ENCODE measurements at places on chromosomes 7 and 10.

DNA sequence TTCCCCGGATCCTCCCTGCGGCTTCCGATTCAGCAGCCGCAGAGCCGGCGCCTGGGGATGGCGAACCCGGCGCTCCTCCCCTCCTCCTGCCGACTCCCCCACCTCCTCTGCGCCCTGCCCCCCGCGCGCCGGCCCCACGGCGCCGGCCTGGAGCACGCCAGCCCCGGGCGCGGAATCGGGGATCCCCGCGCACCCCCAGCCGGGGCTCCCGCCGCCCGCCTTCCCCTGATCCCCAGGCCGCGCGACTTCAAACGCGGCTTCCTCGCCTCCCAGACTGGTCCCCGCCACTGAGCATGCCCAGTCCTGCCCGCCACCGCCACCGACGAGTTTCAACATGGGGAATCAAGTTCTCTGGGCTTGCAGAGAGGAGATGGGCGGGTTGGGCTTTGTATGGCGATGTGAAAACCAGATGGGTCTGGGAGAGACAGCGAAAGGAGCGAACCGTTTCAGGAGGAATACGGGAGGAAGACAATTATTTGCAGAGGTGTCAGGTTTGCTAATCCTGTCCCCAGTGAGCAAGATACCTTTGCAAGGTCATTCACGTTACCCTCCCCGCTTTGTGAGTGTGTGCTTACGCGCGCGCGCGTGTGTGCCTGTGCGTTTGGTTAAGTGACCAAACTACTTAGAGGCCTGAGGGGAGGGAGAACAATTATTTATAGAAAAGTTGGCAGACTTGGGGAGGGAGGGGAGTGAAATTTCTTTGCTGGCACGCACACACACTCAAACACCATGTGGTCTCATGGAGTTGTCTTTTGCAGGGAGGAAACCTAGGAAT is at the start of gene PANK1:
PANK1 (minus strand) TSS at position 276 of the 775 bp plus-strand sequence. CDS start 351 bp downstream, outside the sequence.
- peak; percentile 80 for DNase-seq

DNA sequence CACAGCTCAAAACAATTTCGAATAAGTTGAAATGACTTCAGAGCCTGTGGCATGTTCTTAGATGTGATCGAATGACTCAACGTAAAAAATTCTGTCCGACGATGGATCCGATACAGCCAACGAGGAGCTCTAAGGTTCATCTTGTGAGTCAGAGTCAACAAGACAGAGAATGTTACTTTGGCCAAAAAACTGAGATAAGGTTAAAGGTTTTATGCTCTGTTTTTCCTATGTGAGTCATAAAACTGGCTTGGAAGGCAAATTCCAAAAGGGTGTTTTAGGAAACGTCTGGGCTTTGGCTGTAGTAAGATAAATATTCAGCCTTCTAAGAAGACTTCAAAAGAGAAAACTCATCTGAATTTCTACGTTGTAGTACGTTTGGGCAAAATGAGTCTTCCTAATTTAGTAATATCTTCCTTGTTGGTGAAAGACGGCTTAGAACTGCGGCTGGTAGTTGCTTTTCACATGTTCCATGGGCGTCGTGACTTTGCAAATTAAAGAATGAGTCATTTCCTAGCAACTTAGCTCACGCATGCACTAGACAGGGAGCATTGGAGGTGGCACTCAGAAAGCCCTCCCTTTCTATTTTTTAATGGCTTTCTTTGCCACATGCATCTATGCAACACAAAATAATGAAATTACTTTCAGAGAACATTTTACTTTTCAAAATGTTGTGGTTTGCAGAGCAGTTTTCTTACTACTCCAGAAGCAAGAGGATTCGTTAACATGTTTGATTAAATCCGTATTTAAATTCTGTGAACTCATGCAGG is 28.2 kb downstream of the PFKP start:
- DNase-seq = peak; percentile 53

- DNase-seq = no peak
Observed at GRCh38 chr10:103679096-103679790, 176.1 kb downstream of the SH3PXD2A start.

DNA sequence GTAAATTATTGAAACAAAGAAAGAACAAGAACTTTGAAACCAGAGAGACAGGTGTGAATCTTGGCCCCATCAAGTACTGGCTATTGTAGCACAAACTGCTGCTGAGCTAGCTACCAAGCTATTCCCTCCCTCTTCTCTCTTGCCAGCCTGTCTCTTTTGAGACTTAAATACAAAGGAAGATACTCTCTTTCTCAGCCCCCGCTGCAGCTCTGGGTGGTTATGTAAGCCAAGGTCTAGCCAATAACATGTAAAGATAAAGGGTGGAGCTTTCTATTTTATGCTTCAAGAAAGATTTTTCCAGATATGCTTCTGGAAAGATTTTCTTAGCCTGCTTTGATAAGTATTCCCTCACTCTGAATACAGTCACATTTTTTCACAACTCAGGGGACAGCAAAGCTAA is 17.2 kb downstream of the BAZ1B start:
- no peak for DNase-seq

- no peak for DNase-seq
Observed at GRCh38 chr10:117656385-117657367, 114.1 kb downstream of the EMX2 start.

DNA sequence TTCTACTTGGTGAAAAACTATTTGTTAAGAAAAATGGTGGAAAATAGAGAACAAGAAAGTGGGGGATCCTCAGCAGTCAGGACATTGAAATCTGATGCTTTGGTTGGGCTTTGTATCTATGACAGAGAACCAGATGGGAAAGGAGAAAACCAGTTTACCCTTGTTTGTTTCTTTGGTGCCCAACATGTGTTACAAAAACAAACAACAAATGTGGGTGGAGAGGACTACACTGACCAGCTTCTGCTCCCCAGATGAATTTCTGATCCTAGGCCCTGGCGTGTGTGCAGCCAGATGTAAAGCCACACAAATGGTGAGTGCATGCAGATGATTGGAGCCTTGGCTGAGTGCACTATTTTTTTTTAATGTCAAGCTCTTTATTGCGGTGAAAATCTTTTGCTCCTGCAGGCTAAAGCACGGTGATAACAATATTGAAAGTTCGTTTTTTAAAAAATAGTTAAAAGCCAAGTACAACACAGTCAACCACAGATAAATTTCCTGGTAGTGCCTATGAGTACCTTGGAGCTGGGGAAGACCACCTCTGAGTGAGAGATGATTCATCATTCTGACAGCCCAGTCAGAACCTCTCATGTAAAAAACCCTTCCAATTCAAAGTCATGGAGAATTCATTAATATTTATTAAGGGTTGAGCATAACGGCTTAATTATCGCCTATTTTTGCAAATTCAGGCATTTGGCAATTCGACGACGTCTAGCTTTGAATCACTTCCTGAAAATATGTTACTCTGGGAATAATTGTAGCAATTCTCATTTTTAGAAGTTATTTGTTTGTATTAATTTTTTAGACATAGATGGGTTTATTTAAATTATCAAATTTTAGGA is 163.7 kb downstream of the AGMO start:
- DNase-seq = no peak

DNA sequence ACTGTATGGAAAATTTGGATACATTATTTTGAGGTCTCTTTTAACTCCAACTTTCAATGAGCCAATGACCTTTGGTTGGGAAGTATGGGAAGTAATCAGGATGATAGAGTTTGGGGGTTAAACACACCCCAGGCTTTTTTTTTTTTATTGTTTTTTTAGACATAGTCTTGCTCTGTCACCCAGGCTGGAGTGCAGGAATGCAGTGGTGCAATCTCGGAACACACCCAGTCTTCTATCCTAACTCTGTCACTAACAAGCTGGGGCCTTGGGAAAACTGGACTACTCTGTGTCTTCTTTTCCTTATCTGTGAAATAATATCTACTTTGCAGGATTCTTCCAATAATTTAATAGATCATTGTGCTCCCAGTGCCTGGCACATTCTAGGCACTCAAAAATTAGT is 37.6 kb upstream of the AGBL3 start:
- DNase-seq = no peak

DNA sequence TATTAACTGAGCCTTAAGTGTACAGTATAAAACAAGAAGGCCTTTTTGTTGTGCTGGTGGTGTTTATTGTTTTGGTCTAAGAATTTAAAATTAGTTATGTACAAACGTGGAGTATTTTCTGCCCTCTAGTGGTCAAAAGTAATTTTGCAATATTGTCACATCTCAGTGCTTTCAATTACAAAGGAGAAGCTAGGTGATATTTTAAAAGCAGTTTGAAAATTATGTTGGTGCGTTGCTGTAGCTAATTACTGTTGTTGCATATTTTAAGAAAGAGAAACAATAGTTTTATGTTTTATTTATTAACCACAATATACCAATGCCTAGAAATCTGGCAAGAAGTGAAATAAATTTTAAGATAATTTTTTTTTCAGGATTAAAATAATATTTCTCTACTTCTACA is 11.4 kb downstream of the NPVF start:
- no peak for DNase-seq

GRCh38 chr7:134245253-134245652 is 71.5 kb downstream of the SLC35B4 start:
- DNase-seq = no peak

DNA sequence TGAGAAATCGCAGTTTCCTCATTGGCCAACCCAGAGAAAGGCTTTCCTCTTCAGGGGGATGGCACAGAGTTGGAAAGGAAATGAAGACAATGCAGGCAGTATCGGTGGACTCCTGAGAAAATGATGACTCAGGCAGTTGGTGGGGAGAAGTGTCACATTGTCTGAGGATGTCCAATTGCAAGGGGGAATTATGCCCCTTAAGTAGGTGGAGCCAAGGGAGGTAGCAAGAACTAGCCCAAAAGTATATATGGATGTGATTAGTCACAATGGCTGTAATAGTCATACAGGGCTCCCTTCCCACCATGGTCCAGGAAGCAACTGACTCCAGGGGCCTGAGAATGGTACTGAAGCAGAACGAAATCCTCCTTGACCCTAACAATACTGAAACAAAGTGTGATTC is 58.3 kb upstream of the EGFR start:
- no peak for DNase-seq

DNA sequence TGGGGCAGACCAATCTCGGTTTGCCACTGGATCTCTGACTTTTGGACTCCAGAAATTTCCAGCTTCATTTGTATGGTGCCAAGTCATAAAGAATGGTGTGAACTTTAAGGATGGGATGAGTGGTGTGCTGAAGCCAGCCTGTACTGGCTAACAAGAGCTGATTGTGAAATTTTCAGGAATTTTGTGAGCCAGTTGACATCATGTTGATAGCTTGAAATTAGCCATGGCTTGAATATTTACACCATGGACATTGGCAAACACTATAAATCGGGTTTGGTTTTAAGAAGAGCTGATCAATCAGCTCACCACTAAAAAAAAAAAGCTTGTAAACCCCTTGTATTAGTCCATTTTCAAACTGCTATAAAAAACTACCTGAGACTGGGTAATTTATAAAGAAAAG is 14.1 kb upstream of the MYH16 start:
- no peak for DNase-seq
